Right kidney (tissue), 9 donors: ENCODE measurements at places on chromosomes 12 and 14.

GRCh38 chr12:116492703-116493324, 66.4 kb upstream of the MAP1LC3B2 start:
- DNase-seq = no peak

DNA sequence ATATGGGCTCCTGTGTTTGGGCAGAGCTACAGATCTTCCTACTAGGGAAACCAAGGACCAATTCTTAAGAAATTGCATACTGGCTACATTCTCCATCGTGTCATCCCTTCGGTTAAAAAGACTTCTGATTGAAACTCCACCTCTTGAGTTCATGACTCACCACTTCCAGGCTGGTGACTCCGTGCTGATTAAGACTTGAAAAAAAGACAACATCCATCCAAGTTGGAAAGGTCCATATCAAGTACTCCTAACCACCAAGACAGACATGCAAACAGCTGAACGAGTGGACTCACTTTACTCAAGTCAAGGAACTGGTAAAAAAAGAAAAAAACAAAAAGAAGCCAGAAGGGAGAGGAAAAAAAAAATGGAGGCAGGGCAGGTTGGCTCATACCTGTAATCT, 63.4 kb downstream of the APOBEC1 start:
- no peak for DNase-seq

DNA sequence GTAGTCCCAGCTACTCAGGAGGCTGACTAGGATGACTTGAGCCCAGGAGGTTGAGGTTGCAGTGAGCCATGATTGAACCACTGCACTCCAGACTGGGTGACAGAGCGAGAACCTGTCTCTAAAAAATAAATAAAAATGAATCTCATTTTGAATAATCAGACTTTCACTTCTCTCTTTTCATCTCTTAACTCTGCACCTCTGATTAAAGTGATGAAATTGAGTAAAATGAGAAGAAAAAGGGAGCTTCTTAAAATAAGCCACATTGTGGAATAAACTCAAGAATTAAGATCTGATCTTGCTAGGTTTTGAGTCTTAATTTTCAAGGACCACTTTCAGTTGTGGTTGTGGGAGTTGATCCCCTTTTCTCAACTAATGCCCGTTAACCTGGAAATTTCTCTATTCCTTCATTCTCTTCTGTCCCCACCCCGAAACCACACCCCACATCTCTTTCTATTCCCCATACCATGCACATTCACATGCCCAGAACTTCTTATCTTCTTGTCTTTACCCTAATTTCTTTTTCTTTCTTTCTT, 70.9 kb upstream of the ETV6 start:
- DNase-seq = no peak

DNA sequence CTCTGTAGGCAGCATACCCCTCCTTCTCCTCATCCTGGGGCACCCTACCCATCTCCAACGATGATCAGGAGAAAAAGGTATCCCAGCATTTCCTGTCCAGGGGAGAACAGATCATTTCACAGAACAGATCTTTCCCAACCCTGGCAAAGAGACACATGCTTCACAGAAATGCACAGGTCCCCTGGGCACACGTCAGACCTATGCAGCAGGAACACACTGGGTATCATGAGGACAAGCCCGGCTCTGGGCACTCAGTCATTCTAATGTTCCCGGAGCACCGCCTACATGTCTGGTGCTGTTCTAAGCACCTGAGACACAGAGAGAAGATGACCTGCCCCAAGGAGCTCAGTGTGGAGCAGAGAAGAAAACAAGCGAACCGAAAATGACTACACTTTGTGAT, 56.2 kb downstream of the ACTN1 start:
- DNase-seq = no peak

GRCh38 chr14:76844223-76844622, 18.0 kb downstream of the LRRC74A start:
- DNase-seq = no peak

DNA sequence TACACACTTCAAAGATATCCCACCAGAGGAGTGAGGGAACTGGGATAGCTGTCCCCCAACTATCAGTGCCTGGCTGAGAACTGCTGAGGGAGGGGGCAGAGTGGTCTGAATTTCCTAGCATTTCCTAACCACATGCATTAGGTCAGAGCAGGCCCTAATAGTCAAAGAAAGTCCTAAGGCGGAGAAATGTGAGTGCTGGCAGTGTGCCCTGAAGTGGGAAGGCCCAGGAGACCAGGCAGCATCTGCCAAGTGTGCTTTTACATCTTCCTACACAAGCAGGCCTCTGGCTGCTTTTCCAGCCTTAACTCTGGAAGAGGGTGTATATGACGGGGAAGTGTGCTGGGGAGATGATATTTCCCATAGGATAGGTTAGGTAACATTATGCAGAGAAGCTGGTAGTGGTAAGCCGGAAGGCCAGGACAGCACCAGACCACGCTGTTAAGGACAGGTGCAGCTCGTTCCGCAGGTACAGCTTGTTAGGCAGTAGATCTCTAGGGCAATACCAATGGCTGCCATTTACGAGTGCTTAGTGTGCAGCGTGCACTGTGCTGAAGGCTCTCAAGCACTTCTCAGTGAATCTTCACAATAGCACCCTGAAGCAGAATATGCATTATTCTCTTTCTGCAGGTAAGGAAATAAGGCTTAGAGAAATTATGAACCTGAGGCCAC, 9.1 kb upstream of the CCDC198 start:
- DNase-seq = no peak

DNA sequence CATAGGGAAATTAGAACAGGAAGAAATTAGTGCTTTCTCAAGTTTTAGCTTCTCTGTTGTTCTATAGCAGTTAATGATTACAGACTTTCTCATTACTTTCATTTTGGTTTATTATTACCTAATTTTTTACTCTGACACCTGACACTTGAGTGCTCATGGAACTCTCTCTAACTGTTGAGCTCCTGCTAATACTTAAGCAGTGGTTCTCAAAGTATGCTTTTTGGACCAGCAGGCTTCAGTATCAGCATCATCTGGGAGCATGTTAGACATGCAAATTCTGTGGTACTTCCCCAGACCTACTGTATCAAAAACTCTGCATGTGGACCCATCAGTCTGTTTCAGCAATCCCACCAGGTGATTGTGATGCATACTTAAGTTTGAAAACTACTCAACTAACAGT, 235.3 kb downstream of the CCDC91 start:
- DNase-seq = peak; percentile 5

DNA sequence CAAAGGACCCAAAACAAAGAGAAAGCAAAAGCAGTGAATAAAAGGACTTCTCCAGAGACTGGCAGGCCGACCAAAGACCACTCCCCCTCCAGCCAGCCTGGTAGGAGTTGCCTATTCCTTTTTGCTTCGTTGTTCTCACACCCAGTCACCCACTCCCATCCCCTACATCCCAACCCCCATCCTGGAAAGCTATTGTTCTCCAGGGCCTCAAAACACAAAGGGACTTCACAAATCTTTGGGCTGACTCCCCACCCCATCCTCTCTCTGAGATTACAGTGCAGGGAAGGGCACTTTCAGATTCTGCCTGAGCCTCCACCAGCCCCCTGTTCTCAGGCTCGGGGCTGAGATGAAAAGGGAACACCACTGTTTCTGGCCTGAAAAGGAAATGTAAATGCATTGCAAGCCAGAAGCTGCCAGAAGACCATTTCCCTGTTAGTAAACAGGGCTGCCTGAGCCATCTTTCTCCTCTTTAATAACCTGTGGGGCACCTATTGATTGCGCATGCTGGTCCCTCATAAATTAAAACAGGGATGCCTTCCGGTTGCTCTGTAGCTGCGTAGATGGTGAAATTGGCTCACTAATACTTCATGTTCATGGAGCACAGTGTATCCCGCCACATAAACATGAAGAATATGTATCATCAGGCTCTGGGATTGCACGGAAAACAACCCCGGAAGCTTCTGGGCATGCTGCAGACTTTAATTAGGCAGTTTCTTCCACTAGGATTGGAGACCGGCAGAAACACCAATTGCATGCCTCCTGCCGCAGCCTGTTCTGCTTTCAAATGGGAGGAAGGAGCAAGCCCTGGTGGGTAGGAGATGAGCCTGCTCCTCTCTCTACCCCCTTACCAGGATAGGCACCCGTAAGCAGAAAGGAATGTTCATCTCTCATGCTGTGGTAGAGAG, 130.3 kb upstream of the FUT8 start:
- DNase-seq = no peak

GRCh38 chr12:26130728-26131127, 5.9 kb upstream of the BHLHE41 start:
- no peak for DNase-seq

- DNase-seq = no peak
These were observed 360.9 kb downstream of the ADGRD1 start for GRCh38 chr12:131314524-131315090.

DNA sequence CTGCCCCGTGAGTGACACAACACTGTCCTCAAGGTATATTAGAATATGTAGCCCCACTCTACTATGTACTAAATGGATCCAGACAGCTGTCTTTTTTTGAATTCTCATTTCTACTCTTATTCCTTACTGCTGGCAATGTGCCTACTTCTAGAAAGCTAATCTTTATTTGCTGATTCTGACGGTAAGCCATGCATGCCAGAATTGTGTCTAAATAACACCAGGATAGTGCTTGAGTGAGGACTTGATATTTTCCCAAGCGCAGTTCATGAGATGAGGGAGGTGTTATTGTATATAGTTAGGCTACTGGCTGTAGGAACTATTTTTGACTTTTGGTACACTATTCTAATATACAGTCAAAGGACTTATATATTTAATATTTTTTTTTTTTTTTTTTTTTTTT, 316.2 kb upstream of the NAV3 start:
- DNase-seq = no peak

- DNase-seq = no peak
These were observed 5.2 kb downstream of the KCNJ8 start for GRCh38 chr12:21769307-21769706.

- no peak for DNase-seq
These were observed 4.3 kb downstream of the CCDC196 start for GRCh38 chr14:66490143-66491111.

DNA sequence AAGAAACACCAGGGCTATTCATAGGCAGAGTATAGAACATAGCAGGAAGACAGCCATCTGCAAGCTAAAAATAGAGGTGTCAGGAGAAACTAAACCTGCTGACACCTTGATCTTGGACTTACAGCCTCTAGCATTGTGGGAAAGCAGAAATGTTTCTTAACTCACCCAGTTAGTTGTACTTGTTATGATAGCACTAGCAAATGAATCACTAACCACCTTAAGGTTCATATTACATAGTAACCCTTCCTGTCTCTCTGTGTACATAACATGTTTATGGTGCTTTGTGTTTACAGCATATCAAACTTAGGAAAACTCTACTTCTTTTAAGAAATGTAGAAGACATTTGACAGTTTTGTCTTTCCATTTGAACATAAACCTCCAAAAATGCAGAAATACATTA, 1031.3 kb downstream of the FSCB start:
- no peak for DNase-seq

- DNase-seq = no peak
These were observed 72.1 kb upstream of the MANSC4 start for GRCh38 chr12:27852117-27852516.

DNA sequence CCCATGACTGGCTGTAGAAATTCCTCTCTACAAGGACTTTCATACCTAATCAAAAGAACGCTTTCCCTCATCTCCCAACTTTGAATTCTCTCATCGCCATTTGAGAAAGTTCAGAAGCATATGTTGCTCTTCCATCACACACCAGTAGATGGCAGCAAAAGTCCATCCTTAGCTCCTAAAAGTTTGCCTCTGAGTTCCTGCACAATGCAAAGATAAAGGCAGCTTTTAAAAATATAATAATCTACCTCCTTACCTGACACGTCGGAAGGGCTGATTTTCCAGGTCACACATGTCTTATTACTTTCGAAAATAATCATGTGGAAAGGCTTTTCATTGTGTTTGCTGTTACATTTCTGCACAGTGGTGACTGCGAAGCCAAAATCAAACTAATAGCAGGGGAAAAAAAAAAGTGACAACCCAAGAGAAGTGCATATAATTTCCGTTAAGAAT, 456.7 kb upstream of the SEL1L start:
- DNase-seq = peak; percentile 20

DNA sequence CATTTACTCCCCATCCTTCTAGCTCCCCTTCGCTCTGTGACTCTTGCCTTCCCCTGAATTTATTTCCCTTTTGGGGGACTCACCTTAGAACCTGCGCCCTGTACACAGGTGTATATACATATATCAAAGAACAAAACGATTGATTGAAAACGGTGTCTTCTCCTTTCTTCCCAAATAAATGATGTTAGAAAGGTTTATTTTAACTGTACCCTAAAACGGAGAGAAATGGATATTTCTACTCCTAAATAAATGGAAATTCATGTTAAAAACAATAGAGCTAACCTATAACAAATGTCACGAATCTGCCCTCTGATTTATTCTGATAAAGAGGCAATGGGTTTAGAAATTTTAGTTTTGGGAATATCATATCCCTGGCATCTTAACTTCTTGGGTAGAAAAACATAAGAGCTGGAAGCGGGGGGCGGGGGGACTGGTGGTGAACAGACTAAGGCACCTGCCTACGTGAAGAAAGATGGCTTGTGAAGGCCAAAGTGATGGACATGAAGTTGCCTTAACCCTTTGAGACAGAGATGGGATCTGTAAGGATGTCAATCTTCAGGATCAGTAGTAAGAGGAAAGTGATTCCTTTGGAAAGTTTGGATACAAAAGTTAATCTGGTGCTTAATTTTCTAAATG, 8.8 kb upstream of the LHX5 start:
- no peak for DNase-seq

DNA sequence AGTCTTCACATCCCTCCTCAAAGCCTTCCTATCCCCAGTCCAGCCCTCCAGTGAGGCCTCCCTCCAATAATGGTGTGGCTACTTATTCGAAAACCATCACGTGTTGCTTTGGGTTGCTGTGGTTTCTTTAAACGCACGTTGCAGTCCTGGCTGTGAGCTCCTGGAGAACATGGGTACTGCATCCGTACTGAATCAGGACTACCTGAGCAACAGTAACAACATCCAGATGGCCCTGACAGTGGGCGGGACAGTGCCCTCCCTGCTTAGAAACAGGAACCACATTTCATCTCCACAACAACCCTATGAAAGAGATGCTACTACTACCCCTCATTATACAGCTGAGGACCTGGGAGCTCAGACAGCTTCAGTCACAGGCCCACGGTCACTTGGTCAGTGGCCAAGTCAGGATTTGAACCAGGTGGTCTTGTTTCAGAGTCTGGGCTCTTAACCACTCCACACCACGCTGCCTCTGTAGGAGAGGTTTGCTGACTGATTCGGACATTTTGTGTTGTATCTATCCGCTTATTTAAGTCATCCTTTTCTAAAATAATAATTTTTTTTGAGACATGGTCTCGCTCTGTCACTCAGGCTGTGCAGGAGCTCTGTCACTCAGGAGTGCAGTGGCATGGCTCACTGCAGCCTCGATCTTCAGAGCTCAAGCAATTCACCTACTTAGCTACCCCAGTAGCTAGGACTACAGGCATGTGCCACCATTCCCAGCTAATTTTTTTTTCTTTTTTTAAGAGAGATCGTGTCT, 104.8 kb downstream of the DPF3 start:
- DNase-seq = no peak

GRCh38 chr12:77124767-77125166, 59.4 kb upstream of the E2F7 start:
- DNase-seq = no peak
